Hippocampal formation (tissue), 2 donors: ENCODE measurements at places on chromosomes 1 and 21.

DNA sequence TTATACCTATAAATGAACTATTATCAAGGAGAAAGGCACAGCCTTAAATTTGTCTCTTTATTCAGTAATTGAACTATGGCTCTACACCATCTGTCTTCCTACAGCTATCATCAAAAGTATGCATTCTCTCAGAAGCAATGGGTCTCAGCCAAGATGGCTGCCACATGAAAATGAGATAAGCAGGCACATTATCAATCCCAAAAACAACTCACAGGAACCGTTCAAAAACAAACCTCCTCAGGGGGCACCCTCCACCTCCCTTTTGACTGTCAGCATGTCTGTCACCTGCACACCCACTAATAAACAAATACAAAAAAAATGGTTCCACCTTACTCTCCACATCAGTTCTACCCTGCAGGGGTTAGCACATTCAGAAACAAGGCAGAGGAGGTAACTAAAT, 23.6 kb downstream of the KIAA0319L start:
- DNase-seq = no peak

GRCh38 chr1:76759950-76760349, 107.3 kb upstream of the ST6GALNAC5 start:
- no peak for DNase-seq

GRCh38 chr1:25473653-25474225, 43.0 kb downstream of the MACO1 start:
- no peak for DNase-seq

DNA sequence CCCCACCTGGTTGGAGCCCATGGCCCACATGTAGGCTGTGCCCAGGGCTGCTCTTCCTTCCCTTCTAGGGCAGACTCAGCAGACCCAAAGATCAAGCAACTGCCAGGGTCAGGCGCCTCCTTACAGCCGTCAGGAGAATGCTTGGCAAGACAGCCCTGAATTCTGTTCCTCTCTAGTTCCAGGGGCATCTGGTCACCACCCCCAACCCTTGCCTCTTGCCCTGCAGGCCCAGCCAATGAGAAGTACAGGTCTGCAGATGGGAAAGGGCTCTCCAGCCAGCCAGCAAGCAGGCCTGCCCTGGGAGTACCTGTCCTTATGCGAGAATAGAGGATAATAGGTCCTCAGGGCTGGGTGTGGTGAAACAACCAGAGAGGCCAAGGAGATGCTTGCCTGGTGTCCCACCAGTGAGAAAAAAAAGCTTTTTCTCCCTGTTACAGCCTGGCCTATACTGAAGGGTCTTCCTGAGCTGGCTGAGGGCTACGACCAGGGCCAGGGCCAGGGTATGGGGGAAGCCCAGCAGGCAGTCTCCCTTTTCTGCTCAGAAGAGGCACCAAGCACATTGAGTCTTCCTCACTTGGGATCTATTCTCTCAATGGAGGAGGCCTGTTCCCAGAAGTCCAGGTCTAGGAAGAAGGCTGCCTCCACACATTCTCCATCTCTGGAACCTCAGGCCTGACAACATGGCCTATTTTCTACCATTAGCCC, 31.4 kb downstream of the NAV1 start:
- no peak for DNase-seq

GRCh38 chr1:10868599-10868965, 72.1 kb upstream of the CASZ1 start:
- DNase-seq = no peak

DNA sequence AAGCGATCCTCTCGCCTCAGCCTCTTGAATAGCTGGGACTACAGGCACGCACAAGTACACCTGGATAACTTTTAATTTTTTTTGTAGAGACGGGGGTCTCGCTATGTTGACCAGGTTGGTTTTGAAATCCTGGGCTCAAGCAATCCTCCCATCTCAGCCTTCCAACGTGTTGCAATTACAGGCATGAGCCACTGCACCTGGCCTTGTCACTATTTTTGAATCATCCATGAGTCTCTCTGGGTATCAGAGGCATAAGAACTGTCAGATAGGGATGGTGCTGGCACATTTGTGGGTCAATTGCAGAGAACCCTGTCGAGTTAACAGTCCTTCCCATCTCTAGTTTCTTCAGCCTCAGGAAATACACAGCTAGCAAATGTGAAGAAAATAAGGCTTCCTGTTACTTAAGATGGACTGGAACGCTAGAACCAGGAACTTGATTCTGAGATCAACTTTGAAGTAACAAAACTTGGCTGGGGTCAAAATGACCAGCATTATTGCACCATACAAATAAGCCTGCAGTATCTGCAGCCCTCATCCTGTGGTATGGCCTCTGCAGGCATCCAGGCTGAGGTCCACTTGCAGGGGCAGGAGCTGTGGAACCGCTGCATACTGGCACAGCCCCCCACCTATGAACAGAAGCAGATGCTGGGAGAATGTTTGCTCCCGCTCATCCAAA, 124.3 kb upstream of the GADD45A start:
- DNase-seq = no peak

- DNase-seq = no peak
These were observed 47.6 kb downstream of the IER5 start for GRCh38 chr1:181135815-181136737.
